CD4-positive, alpha-beta memory T cell (primary cell): ENCODE measurements at places on chromosomes 1 and 21. TPM values are rescaled to one million over a fixed set of nuclear protein-coding genes. Genes with fewer than 3 reads are reported as not detected.

- DNase-seq, result no peak
Observed at GRCh38 chr1:185421485-185422107, 104.6 kb upstream of the IVNS1ABP start.

MUL1 gene
- total RNA-seq, result 21.4 TPM

- DNase-seq, result no peak
Observed at GRCh38 chr1:167221126-167221737, 546 bp downstream of the POU2F1 start.

- peak; percentile 32 for DNase-seq
Observed at GRCh38 chr1:221439008-221439746, 302.7 kb downstream of the DUSP10 start.

- DNase-seq, result no peak
Observed at GRCh38 chr1:18530587-18531502, 50.1 kb downstream of the KLHDC7A start.

KCNJ10 gene
- total RNA-seq, result not detected

AKT3 gene
- 149 TPM for total RNA-seq

GRCh38 chr1:195202241-195202640 is 1406.0 kb downstream of the KCNT2 start:
- no peak for DNase-seq

STIL gene
- 2.6 TPM for total RNA-seq

DNA sequence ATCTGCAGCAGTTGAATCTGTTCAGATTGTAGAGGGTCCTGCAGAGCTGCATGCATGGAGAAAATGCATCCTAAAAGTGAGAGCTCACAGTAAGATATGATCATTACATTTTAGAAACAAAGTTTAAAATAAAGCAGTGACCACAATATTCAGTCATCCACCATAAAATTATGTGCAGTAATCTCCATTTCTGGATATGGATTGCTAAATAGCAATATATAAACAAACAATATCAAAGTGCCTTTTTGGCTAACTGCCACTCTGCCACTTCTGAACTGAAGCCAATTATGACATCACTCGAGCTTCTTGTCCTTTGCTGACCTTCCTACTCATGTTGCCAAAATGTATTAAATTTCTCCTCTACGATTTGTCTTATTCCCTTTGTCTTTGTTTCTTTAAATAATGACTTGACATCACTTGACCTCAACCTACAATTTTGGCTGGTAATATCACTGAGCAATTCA is 262.0 kb upstream of the CXADR start:
- DNase-seq, result no peak

- no peak for DNase-seq
Observed at GRCh38 chr1:29644812-29645211, 408.5 kb downstream of the PTPRU start.

KCNQ4 gene
- total RNA-seq, result 0.33 TPM

DNA sequence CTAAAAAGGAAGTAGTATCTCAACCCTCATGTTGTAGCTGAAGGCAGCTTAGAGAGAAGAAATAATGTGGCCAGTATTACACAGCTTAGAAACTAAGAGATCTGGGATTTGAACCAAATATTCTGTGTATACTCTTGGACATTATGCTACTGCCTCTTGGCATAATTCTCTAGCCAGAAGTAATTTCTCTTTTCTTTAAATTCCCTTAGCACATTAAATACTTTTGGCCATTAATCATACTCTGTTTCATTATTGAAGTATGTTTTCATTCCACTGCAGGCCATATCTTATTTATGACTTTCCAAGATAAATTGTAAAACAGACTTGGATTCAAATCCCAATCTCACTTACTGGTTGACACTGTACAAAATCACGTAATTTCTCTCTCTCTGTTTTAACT is 181.3 kb upstream of the SPAG17 start:
- DNase-seq, result no peak

DNA sequence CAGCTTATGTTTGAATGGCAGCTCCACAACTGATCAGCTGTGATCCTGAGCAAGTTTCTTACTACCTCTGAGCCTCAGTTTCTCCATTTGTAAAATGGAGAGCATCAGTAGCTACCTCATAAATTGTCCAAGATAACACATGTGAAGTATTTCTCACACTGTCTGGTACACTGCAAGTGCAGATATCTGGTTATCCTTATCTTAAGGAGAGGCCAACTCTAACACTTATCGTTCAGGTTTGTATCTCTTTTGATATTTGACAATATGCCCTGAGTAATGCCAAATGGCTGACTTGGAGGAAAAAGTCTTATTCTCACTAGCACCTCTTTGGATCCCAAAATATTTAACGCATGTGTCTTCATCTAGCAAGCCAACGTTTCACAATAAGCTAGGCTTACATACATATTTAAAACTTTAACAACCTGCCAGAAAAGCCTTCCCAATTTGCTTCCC is 2.7 kb downstream of the CSRP1 start:
- DNase-seq, result no peak

DNA sequence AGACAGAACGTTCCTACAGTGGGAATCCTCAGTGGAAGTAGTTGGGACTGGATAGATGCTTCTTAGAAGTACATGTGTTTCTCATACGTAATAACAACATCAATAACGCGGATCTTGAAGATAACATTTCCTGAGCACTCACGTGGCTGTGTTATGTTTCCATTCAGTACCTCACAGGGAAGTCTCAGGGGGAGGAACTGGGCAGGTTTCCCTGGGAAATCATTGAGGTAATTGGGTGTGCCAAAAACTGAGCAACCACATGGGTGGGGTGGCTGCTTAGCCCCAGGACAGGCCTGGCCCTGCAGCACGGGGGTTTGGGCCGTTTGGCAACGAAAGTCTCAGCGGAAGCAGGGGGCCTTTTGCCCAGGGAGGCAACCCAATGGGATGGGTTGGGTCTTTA is 133.8 kb downstream of the ZSCAN20 start:
- DNase-seq, result no peak

OR2T11 gene
- total RNA-seq, result not detected

AKR7A3 gene
- total RNA-seq, result 0.86 TPM

DNA sequence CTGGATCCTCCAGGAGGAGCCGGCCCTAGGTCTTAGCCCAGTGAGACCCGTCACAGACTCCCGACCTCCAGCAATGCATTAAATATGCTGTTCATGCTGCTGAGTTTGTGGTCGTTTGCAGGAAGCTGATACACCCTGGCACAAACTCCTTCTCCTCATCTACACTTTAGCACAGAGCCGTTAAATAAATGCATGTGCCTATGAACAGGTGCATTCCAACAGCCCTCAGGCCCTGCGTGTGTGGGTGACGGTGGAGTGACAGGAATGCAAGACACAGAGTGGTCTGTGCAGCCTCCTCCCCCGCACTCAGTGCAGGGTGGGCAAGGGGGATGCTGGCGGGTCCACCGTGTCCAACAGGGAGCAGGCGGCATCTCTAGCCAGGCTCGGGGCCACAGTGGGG is 106.6 kb upstream of the TMPRSS2 start:
- no peak for DNase-seq

DNA sequence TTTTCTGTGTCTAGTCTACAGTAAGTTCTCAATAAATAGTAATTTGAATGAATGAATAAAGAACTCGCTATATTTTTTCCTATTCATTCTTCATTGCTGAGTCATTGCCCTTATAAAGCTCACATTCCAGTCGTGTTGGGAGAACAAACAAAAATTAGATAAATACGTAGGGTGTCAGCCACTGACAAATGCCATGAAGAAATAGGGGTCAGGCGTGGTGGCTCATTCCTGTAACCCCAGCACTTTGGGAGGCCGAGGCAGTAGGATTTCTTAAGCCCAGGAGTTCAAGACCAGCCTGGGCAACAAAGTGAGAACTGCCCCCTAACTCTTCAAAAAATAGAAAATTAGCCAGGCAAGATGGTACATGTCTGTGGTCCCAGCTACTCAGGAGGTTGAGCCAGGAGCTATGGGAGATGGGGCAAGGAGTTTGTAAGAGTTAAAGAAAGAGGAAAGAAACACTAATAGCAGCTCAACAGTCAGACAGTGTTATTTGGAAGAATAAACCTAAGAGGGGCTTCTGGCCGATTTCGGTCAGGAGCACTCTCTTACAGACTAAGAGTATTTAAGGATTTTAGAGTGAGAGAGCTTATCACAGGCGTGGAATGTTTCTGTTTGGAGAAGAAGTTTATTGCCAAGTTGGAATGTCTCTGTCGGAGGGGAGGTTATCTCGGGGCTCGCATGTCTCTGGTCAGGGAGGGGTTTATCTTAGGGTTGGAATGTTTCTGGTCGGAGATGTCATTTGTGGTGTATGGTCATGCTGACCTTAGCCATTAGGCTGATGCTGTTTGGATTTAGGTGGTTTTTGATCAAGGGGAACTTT is 1.8 kb upstream of the CHML start:
- DNase-seq, result no peak

KCNK1 gene
- not detected for total RNA-seq

GRCh38 chr1:8392522-8392921 is 74.6 kb downstream of the SLC45A1 start:
- no peak for DNase-seq

HMGCS2 gene
- not detected for total RNA-seq

DNA sequence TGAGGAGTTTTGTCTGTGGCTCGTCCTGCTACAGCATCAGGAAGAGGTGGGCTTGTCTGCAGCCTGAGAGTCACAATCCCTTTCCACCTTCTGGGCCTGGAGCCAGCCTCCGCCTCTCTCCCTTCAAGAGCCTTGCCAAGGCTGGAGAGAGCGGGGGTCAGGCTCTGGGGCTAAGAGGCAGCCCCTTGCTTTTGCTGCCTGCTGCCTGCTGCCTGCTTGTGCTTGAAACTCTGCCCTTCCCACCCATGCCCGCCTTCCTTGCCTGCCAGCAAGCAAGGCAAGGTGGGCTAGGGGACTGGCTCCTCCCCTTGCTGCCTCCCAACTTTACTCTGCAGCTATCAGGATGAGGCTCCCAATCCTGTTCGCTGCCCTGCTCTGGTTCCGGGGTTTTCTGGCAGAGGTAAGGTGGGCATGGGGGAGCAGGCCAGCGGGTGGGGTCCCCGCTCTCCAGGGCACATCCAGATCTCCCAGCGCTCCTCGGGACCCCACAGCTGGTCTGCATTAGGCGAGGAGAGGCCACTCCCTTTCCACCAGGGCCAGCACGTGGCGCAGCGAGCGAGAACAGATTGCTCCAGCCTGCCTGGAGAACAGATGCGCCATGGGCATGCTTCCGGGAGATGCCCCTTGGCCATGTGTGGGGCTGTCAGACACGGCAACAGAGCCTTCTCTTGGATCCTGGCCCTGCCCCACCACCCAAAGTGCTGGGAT is 7.5 kb upstream of the PTPN7 start:
- DNase-seq, result no peak

DNA sequence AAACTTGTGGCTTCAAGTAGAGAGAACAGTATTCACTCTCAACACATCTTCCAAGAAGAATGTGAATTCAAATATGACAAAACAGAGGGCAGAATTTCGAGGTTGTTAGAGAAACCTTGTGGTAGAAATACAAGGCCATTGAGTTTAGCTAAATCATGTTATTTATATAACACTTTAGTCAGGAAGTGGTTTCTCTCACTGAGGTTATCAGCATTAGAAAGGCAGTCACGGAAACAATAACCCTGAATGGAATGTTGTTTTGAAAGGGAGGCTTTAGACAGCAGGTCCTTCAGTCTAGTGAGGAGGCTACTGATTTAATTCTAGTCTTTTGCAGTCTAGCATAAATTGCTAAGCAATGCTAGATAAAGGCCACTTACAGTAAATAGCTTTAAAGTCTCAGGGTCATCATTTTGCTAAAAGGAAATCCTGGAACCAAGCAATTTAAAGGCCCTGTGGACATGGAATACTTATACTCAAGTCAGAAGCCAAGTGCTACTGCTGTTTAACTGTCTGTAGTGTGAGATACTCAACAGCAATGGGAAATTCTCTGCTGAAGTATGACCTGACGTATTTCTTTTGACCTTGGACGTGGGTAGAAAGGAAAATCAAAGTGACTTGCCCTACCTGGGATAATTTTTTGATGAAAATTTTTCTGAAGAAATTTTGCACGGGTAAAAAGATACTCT is 89.0 kb upstream of the CHODL start:
- peak; percentile 17 for DNase-seq

TRABD2B gene
- not detected for total RNA-seq

HCRTR1 gene
- total RNA-seq, result not detected

GRCh38 chr1:231800108-231800507 is 173.5 kb downstream of the DISC1 start:
- DNase-seq, result no peak

DNA sequence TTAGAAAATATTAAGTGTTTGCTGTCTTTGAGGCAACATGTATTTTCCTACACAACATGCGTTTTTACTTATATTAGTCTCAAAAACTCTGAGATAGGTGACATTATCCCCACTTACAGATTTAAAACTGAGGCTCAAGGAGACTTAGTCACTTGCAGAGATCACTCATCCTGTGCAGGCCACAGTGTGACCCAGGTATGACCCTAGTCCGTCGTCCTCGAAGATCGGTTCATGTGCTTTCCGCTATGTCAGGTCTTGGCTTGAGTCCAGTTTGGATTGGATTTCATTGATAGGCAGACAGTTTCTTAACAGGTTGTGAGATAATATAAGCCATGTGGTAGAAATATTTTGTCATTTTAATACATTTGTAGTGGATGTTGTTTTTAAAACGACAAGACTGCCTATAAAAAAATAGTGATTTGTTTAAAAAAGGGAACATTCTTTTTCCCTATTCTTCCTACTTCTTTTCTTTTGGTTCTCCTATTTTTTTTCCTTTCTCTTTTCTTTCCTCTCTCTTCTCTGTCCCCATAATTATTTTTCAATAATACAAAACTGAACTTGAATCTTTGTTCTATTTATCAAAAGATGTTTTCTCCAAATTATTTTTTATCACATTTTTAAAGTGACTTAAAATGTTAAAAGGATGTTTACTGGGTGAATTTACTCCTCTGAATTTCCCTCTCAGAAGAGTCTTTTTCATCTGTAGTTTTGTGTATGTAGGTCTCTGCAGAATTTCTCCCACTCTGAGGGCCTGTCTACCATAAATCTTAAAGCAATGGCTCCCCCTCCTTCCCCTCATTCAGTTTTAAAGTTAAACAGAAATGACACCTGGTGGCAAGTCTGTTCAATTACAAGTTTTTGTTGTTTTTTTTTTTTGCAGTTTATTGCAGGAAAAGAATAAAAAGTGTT is 81.8 kb downstream of the PHTF1 start:
- no peak for DNase-seq

DNA sequence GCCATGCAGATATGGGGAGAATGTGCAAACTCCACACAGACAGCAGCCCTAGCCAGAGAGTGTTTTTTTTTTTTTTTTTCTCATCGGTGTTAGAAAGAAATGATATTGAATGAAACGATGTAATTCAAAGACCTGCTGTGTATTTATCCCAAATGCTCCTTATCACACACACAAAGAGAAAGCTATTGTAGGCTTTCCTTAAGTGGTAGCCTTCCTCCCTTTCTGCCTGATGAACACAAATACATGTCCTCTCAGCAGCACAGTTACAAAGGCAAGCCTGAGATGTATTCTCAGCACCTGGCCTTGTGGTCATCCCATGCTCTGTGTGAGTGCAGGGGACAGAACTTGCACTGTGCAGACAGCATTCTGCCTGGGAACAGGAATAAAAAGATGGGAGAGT is 93.8 kb downstream of the PLPPR5 start:
- DNase-seq, result no peak

AVPR1B gene
- total RNA-seq, result not detected
